ENCODE measurements at places on chromosomes 2 and 18.

GRCh38 chr2:223971731-223972130, 14.5 kb downstream of the MRPL44 start:
- no peak for DNase-seq

DNA sequence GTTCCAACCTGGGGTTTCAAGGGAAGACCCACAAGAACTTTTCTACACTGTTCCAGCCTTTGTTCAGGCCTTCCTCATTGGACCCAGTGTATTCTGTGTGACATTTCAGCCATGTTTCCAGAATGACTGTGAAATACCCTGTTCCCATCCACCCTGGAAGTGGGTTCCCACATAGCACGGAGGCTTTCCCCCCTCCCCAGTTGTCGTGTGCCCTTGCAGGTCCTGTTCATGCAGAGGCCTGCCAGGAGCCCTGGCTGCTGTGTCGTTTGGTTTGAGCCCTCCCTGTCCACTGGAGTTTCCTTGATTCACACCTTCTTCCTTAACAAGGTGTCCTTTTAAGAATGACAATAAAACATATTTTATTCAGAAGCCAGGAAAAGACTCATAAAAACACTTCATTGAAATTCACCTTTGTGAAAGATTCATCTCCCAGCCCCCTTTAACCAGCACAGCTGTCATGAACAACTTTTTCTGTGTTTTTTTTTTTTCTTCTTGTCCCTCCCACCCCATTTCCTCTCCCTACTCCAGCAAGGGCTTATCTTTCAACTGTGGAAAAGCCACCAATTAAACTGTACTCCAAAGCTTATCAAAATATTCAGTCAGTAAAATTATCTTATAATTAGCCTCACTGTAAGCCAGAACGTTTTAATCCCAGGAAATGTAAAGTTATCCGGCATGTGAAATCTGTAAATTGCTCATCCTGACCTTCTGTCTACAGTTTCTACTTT, 106.4 kb downstream of the ACOXL start:
- DNase-seq: no peak

GRCh38 chr2:55804535-55804934, 110.9 kb upstream of the PNPT1 start:
- DNase-seq: no peak

DNA sequence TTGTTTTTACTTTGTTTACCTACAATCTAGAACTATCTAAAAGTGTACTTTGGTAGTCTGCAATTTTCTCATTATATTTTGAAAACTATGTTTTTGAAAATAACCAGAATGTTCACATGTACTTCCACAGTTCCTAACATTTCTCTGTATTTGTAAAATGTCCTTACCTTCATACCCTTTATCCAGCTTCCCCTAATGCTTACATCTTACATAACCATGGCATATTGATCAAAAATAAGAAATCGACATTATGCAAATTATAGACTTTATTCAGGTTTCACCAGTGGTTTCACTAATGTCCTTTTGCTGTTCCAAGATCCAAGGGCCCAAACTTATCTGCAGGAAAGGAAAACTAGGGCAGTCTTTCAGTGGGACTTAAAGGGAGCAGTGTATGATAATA, 114.1 kb downstream of the PLEKHM3 start:
- DNase-seq: no peak

DNA sequence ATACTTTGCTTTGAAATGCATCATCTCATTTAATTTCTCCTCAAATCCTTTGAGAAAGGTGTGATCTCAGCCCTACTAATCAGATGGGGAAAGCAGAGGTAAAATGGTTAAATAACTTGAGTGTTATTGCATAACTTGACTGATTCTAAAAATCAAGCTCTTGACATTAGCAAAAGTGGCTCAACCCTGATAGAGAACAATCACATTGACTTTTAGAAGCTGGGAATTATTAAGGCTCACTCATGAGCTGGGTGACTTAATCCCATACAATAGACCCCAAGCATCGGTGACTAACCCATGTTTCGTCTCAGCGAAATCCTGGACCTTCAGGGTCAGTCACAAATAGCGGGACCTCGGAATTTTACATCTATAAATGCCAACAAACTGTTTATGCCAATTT, 378.9 kb downstream of the NBAS start:
- no peak for DNase-seq

- no peak for DNase-seq
These were observed 156.6 kb downstream of the TWIST2 start for GRCh38 chr2:239004274-239005015.

GRCh38 chr2:208545403-208546042, 138.9 kb downstream of the PTH2R start:
- no peak for DNase-seq

DNA sequence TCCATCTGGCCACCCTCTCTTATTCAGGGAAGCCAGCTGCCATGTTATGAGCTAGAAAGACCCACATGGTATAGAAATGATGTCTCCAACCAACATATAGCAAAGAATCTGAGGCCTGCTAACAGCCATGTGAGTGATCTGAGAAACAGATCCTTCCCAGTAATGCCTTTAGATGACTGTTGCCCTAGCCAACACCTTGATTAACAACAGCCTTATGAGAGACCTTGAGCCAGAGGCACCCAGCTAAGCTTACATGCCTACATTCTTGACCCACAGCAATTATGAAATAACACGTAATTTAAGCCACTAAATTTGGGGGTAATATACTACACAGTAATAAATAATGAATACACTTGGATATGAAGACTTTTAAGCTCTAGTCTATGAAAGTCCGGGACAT, 13.0 kb downstream of the KANSL1L start:
- no peak for DNase-seq

DNA sequence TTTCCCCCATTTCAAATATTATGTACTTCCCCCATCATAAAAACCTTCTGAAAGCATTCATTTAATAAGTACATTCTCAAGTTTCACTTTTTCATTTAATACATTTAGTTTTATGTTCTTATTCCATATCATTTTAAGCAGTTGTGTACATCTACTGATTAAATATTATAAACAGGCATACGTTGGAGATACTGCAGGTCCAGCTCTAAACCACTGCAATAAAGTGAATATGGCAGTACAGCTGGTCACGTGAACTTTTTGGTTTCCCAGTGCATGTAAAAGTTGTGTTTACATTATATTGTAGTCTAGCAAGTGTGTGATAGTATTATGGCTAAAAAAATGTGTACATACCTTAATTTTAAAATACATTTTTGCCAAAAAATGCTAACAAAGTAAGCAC, 48.7 kb downstream of the TET3 start:
- no peak for DNase-seq

DNA sequence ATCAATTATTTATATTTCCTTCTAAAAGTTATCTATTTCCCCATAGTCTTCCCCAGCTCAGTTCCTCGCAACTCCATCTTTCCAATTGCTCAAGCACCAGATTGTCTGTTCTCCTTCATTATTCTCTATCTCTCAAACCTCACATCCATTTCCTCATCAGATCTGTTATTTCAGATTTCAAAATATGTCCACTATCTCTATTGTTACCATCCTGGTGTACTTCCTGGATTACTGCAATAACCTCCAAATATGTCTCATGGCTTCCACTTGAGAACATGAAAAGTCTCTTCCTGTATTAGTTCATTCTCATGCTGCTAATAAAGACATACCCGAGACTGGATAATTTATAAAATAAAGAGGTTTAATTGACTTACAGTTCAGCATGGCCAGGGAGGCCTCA, 641.7 kb upstream of the ZEB2 start:
- DNase-seq: no peak

DNA sequence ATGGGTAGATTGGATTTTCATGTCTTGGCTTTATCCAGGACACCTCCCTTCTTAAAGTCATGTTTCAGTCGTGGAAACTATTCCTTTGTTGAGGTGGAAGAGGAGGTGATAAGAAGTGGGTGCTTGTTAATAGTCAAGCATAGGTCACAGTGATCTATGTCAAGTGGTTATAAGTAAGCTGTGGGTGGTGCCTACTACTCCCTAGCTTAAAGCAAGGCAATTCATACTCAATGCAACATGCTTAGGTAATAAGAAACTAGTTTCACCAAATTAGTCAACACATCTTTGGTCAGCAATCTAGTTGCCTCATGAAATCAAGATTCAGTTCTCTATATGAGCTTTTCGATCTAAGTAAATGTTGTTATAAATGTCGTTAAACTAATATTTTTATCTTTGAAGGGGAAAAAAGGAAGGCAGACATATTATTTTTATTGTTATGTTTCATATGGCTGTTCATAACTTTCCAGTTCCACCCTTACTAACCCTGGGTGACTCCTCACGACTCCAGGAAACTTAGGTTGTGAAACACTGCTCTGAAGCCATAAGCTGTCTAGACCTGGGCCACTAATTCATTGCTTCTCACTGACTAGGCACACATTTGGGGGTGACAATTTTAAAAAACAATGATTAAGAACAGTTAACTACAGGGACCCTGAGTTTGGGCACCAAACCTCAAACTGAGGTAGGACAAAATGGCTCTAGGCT, 5.8 kb upstream of the ABCB11 start:
- DNase-seq: no peak

DNA sequence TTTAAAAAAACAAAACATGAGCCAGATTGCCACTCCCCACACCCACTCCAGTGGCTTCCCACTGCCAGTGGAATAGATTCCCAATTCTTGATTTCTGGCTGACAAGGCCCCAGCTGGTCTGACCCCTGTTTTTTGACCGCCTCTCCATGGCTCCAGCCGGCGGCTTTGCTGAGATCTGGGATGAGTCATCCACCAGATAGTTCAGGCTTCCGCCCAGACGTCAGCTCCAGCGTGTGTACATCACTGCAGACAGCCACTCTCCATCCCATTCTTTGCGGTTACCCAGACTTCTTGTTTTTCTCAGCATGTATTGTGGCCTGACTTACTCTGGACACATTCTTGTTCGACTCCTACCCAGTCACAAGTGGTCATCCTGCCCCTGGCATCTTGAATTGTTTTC, 227.9 kb downstream of the GBX2 start:
- DNase-seq: peak; percentile 13

DNA sequence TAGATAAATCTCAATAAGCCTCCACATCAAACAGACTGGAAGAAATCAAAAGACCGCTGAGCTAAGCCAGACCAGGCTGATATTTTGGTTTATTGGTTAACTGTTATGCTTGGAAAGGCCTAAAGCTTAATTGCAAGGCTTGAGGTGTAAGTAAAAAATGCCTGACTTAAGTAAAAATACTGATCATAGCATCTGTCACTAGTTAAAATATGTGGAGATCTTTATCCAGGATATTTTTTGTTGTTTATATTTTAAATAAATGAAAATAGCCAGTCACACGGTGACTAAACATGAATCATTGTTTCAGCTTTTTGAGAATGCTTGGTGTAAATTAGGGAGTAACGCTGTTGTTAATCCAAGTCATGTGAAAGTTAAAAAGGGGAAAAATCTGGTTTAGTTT, 127.9 kb downstream of the THADA start:
- DNase-seq: no peak

DNA sequence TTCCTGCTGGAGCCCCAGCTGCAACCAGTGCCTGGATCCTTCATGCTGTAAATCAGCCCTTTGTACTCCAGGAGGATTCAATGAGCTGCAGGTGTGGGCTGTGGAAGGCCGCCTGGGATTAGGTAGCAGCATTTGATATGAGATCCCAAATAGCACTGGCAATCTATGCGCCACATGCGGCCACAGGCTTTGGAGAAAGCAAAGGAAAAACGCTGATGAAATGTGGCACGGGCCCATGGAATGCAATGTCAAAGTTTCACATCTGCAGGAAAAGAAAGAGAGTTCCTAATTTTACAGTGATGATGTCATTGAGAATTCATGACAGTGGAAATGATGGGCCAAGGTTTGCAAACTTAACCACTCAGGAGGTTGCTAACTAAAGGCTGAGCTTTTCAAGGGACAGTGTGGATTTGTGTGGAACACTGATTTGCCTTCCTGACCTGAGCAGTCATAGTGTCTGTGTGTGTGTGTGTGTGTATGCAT, 216.4 kb upstream of the OSR1 start:
- DNase-seq: no peak

DNA sequence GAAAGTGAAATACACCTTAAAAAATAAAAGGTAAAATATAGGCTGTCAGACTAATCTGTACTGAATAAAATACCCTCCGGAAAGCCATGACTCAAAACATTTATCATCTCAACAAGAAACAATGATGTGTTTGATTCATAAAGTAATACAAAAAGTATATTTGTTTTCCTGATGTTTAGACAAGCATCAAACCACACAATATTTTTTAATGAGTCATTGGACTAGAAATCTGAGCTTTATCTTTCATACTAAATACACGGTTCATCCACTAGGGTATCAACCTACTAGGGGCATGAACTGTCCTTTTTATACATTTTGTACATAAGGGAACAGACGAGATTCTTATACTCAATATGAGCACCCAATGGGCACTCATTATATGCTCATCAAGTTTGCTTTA, 31.3 kb downstream of the CD226 start:
- DNase-seq: no peak

- DNase-seq: no peak
These were observed 1010.9 kb upstream of the NXPH2 start for GRCh38 chr2:139790807-139791752.

DNA sequence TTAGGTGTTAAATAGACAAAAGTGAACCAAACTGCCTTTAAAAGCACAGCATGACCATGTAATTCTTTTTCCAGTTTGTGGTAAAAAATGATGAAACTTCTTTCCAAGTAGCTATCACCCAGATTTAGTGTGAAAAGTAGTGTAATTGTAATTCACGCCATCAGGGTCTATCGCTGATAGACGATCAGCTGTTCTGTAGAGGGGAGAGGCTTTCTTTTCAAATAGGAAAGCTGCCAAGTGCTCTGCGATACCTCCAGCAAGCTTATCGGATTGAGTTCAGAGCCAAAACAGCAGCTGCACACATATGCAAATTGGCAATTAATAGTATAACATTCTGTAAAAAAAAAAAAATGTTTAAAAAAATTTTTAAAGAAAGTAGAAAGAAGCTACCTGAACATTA, 61.9 kb upstream of the PSMD14 start:
- no peak for DNase-seq

- DNase-seq: no peak
These were observed 5.9 kb upstream of the CERS6 start for GRCh38 chr2:168450171-168450570.

GRCh38 chr2:43201016-43201415, 25.4 kb downstream of the ZFP36L2 start:
- DNase-seq: no peak

DNA sequence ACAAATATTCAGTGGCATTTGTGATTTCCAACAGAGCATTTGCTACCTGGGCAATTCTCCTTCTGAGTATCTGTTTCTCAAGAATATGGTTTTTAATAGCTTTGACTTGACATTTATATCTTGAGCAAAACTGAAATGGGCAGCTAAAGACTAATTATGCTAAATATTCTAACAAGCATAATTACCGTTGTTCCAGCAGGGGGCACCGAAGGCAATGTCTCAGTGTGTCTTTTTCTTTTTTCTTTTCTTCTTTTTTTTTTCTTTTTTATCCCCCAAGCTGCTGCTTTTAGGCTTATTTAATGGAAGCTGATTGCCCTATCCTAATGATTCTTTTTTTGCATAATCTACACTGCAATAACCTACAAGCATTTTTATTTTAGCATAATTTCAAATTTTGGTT, 138.9 kb upstream of the NABP1 start:
- no peak for DNase-seq

- no peak for DNase-seq
These were observed 246.1 kb downstream of the TWIST2 start for GRCh38 chr2:239093952-239094351.

GRCh38 chr2:26982102-26982742, 11.8 kb downstream of the MAPRE3 start:
- peak; percentile 41 for DNase-seq

GRCh38 chr2:188628989-188629752, 337.5 kb downstream of the GULP1 start:
- no peak for DNase-seq

GRCh38 chr18:55477860-55478581, 110.0 kb downstream of the TCF4 start:
- DNase-seq: no peak
